ENCODE measurements at places on chromosomes 7 and 10.

- DNase-seq = no peak
These were observed 286.4 kb downstream of the WDR11 start for GRCh38 chr10:121137533-121137932.

DNA sequence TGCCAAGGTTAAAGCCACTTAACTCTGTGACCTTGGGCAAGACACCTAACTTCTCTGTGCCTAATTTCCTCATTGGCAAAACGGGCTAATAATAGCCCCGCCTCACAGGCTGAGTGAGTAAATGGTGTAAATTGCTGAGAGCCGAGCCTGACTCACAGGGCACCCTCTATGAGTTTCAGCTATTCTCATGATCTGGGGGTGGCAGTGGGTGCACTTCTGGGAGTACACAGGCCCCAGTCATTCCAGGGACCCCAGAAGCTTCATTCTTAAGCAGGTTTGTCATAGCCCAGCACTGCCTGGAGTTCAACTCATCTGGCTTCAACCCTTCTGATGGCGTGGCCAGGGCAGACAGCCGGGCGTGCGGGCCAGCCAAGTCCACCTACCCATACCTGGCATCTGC is 137.2 kb downstream of the GRID1 start:
- no peak for DNase-seq

GRCh38 chr7:21923658-21924057 is 22.0 kb downstream of the CDCA7L start:
- no peak for DNase-seq

DNA sequence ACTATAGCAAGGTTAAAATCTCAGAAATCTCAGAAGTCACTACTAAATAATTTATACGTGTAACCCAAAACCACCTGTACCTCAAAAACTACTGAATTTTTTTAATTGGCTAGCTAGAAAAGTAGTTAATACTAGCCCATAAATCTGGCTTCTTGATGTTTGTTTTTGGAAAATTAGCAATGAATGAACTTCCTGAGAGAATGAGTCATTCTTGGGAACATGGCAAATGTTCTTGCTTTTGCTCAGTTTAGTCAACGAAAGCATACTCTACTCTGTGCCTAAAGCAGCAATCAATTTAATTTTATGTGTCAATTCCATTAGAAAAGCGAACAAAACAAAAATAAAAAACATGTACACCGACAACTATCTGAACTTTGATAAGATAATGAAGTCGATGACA is 69.2 kb downstream of the SEMA3E start:
- DNase-seq = no peak

DNA sequence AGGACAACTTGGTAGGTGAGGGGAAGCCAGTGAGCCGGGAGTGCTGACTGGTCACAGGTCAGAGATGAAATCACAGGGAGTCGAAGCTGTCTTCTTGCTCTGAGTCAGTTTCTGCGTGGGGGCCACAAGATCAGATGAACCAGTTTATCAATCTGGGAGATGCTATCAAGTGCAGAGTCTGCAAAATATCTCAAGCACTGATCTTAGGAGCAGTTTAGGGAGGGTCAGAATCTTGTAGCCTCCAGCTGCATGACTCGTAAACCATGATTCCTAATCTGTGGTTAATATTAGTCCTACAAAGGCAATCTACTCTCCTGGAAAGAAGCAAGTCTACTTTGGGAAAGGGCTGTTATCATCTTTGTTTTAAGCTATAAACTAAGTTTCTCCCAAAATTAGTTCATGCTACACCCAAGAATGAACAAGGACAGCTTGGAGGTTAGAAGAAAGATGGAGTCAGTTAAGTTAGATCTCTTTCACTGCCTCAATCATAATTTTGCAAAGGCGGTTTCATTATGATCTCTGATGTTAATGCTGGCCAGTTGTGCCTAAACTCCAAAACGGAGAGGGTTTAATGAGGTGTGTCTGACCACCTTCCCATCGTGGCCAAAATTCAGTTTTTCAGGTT is 8.4 kb upstream of the LMOD2 start:
- no peak for DNase-seq

DNA sequence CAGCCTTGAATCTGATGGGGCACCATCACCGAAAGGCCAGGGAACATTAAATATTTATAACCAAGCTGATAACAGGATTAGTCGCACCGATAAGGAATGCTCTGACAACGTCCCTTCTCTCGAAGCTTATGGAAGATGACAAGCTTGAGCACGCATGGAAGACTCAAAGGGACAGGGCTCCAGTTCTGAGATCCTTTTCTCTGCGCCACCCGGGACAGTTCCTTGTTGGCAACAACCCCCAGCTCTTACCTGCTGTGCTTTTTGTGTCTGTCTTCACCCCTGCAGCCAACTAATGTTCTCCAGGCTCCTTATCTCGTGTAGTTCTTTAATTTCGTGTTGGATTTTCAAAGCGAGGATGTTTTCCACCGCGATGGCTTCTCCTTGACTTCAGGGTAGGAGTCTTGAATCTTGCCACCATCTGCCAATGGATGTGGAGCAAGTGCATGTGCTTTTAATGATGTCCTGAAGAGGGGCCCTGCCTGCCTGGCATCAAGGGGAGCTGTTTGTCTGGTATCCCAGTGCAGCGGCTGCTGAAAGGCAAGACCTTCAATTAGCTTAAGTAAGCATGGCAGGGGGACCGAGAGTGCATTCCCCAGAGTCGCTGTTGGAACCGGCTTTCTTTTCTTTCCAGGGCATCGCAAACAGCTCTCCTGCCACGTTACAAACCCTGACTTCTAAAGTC is 354 bp upstream of the FERD3L start:
- no peak for DNase-seq

DNA sequence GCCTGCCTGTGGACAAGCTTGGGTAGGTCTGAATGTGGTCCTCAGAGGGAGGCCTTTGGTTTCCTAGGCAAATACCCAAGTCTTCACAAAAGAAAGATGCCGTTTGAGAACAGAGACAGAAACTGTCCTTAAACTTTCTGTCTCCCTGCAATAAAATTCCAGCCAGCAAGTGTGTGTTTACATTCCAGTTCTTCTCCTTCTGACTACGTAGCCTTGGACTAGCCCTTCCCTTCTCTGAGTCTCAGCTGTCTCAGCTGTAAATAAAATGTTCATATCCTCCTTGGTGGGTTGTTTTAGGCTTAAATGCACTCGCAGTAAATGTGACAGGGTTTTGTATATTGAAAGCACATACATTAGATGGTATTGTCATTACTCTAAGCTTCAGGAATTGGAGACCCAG is 561.2 kb upstream of the MKI67 start:
- no peak for DNase-seq

DNA sequence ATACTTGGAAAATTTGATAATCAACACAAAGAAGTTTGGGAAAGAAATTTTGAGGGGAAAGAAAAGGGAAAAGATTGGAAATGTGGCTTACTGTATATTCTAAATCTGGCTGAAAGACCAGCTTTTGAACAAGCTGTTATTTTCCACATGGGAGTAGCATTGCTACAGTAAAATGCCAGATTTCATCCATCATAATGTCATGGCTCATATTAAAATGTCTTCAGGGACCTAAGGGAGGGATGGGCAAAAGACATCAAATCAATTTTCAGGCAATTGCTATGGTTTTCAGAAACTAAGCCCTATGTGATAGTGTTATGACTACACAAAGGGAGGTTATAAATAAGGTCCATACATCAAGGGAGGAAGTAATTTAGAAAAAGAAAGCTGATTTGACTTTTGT is 1116.9 kb upstream of the CELF2 start:
- DNase-seq = no peak

DNA sequence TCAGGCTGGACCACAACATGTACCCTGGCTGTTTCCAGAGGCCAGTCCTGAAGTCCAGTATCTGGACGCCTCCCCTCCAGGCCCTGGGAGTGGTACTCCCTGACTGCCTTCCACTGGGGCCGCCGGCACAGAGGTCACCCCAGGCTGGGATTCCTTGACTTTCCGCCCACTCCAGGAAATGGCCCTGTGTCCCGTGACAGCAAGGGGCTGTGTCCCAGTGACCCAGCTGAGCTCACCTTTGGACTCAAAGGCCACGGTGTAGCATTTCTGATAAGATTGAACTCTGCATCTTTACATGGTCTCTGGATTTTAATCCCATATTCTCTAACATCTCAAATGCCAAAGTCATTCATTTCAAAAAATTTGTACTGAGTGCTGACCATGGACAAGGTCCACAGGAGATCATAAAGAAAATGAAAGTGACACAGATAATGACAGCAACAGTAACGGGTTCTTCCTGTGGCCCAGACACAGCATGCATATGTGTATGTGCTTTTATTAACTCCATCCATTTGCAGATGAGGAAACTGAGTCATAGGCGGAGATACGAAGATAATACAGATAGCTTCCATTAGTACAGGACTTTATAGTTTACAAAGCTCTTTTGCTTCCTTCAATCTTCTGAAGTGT is 5.4 kb downstream of the ADAMTS14 start:
- no peak for DNase-seq

- DNase-seq = no peak
These were observed 125.8 kb downstream of the MAD1L1 start for GRCh38 chr7:2106924-2107323.

DNA sequence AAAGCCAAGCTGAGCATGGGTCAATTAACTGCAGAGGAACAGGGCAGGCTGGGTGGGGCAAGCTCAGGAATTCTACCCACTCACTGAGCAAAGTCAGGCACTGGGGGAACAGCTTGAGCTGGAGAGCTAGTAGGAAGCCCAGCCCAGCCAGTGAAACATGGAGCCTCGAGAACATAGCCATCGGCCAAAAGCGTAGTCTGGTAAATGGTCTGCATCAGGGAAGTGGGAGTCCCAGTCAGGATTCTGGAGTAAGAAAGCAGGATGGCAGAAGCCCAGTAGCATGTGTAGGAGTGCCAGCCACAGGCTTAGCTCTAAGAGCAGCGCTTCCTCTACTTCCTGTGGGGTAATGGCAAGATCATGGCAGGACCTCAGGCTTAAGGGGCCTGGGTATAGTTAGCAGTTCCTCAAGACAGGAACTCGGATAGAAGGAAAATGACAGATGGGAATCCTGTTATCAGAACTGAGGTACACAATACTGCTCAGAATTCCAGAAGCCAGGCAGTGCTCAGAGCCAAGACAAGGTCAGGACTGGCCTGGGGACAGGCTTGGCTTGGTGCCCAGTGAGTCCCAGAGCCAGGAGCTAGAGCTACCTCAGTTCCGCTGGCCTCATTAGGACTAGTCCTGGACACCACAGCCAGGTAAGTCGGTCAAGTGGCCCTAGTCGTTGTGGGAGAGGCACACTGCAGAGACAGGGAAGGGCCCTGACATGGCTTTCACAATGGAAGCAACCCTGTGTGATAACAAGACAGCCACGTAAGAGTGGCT is 65.4 kb upstream of the MXI1 start:
- peak; percentile 92 for DNase-seq

GRCh38 chr10:8794860-8795259 is 740.4 kb downstream of the GATA3 start:
- no peak for DNase-seq
